ENCODE measurements at places on chromosomes 11 and 22.

DNA sequence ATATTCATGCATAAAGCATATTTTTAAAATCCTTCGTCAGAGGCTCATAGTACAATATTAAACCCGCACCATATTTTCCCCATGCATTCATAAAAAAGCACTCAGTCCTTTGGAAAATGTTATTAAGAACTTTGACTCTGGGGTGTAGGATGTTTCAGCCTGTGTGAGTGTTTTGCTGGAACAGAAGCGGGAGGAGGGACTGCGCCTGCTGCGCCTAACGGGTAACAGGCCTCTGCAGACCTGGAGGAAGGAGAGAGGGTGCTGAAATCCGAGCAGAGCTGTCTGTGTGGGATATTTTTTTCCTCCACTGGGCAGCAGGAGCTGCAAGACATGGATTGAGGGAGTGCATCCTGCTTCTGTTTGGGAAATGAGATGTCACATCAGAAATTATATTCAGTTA lies 483.0 kb downstream of the BRD1 start:
- DNase-seq = no peak

DNA sequence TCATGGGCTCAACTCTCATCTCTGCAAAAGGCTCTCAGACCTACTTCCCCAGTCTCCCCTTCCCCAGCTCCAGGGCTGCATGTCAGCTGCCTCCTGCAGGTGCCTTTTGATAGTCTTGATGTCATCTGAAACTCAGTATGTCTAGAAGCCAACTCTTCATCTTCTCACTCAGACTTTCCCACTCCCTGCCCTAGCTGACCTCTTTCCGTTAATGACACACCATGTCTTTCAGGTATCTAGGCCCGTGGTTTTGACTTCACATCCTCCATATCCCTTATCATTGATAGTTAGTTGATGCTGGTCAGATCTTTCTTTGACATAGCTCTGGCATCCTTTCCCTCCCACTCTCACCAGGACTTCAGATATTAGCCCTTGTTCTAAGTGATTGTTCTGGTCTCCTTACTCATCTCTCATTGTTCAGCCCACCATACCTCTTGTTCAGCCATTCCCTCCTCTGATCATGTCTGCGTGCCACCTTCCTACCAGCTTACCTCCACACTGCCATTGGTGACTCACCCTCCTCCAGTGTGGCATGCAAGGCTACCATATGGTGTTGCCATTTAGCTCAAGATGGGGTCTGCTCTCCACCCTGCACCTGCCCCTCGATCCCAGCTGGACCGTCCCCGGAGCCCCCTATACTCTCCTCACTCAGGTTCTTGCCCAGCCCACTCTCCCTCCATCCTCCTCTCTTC lies 18.4 kb downstream of the TTC12 start:
- DNase-seq = no peak

GRCh38 chr11:119752946-119753345 lies 23.9 kb upstream of the NECTIN1 start:
- no peak for DNase-seq

DNA sequence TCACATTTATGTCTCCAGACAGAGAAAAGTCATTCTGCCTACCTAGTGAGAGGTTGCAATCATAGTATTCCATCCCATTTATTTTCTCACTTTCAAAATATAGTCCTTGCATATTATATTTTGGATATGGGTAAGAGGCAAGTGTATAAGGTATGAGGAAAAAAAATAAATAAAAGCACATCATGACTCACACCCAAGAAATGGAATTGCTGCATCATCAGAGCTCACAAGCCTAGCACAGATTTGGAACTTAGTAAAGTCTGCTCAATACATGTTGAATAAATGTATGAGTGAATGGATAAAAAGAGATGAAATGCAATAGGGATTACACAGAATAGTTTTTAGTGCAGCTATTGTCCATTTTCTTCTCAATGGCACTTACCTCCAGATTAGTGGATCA lies 2.5 kb upstream of the OR51G1 start:
- DNase-seq = no peak

- DNase-seq = no peak
These were observed 137.6 kb upstream of the TTC12 start for GRCh38 chr11:113176599-113177360.

- DNase-seq = no peak
These were observed 10.5 kb downstream of the ARHGEF17 start for GRCh38 chr11:73318501-73319011.

Measured in NCI-H774 (cell line).